Tibial artery (tissue), 4 donors: ENCODE measurements at places on chromosomes 2 and 18.

DNA sequence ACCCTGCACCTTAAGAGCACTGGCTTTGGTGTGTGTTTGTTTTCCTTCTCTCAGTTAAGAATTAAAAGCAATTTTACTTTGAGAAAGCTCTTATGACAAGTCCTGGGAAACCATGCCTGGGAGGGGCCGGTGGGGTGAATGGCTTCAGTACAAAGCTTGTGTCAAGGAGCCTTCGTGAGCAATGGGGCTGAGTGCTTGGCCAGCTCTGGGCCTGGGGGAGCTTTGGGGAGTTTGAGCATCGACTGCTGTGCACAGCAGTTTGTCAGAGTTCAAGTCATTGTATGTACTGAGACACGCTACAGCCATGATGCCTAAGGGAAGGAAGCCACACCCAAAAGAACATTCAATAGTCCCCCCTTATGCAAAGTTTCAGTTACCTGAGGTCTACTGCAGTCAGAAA is 75.8 kb downstream of the ARHGEF4 start:
- DNase-seq = no peak

GRCh38 chr2:148209603-148210002 is 188.7 kb downstream of the MBD5 start:
- no peak for DNase-seq

DNA sequence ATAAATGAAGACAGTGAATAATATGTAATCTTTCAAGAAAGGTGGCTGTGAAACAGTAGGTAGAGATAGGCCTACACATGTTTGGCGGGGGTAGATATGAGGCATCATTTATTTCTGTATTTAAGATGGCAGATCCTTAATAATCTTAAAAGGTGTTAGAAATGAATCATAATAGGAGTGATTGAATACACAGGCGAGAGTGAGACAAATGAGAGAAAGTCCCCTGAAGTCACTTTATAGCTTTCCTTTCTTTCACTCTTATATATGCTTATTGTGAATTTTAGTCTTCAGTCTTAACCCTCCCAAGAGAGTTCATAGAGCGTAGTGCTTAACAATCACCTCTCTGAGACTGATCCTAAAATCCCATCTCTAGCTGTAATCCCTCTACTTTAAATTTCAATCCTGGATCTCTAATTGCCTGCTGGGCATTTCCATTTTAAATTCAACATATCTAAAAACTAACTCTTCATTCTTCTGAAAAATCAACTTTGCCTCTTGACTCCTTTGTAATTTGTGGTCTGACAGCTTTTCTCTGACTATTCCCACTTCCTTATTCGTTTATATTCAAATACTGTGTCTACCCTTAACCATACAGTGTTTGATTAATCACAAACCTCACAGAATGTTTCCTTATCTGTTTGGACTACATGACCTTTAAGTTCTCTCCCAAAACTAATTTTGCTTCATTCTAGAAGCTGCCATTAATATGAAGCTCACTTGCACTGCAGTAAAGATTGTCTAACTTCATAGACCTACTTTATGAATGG is 463.7 kb upstream of the FSIP2 start:
- no peak for DNase-seq

GRCh38 chr18:57583297-57583835 is 3.1 kb downstream of the FECH start:
- DNase-seq = no peak

- no peak for DNase-seq
Observed at GRCh38 chr18:62828091-62828640, 112.8 kb downstream of the PHLPP1 start.
